ENCODE measurements at places on chromosomes 4 and X.

DNA sequence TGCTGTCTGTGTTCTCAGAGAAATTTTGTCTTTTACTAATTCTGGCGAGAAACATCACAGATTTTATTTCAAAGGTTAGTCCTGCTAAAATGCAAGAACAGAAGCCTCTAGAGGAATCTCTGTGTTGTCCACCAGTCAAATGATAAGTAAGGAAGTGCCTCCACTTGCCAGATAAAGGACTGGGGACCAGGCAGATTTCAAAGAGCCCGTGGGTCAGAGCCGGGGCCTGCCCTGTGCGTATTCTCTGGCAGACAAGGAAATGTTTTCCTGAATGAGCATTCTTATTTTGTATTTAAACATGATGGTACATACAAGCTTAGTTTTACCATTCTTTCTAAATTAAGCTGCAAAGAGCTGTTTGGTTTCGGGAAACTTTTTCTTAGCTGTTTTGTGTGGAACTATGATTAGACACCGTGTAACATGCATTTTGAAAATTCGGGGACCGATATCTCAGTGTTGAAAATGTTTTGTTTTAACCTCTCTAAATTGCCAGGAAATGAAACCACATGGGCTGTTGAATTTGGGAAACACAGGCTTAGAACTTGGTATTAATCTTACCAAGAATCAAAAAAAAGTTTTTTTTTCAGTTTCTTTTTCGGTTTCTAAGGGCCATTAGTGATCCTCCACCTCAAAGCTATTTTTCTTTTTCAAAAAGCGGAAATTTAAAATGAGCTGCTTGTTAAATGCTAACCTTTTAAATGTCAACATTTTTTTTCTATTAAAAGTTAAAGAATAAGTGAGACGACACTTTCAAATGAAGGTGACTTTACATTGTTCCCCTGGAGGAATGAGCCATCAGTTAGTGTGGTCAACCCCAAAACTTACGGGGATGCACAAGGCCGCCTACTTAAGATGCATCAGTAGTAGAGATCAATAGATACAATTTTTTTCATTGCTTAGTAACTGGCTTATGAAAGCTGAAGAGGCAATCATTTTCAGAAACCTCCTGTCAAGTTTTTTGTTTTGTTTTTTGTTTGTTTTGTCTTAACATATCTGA is 89.6 kb upstream of the MTM1 start:
- DNase-seq, result no peak

- no peak for DNase-seq
Observed at GRCh38 chr4:48896845-48897244, 9.7 kb downstream of the OCIAD2 start.

GRCh38 chr4:64598066-64598465 is 188.8 kb upstream of the TECRL start:
- DNase-seq, result no peak

GRCh38 chr4:184397516-184398163 is 76.7 kb downstream of the IRF2 start:
- DNase-seq, result no peak

- DNase-seq, result no peak
Observed at GRCh38 chrX:17590892-17591740, 146.2 kb upstream of the SCML1 start.

GRCh38 chr4:183443655-183444213 is 702 bp upstream of the CDKN2AIP start:
- no peak for DNase-seq

DNA sequence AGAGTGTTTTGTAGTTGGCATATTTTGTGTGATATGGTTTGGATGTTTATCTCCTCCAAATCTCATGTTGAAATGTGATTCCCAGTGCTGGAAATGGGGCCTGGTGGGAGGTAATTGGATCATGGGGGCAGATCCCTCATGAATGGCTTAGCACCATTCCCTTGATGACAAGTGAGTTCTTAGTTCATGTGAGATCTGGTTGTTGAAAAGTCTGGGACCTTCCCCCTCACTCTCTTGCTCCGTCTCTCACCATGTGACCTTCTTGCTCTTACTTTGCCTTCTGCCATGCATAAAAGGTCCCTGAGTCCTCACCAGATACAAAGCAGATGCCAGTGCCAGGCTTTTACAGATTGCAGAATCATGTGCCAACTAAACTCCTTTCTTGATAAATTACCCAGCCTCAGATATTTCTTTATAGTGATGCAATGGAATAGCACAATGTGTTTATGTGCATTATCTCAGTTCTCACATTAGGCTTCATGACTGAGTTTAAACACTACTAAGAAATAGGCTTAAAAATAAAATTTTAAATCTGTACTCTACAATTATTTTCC is 1348.8 kb downstream of the STIM2 start:
- no peak for DNase-seq

GRCh38 chr4:31714238-31714637 is 994.1 kb downstream of the PCDH7 start:
- no peak for DNase-seq

DNA sequence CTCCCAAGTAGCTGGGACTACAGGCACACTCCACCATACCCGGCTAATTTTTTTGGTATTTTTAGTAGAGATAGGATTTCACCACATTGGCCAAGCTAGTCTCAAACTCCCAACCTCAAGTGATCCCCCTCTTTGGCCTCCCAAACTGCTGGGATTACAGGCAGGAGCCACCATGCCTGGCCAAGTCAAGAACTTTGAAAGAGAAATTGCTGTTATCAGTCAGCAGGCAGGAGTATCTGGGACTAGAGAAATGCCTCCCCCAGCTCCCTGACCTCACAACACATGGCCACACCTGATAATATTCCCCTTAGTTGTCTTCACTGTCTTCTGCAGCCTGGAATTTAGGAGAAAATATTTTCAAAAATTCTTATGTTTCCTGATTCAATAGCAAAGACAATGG is 7.4 kb downstream of the TXK start:
- DNase-seq, result no peak

- DNase-seq, result no peak
Observed at GRCh38 chrX:54633641-54634040, 103.6 kb downstream of the GNL3L start.

GRCh38 chr4:526189-526909 is 27.3 kb downstream of the PIGG start:
- no peak for DNase-seq

DNA sequence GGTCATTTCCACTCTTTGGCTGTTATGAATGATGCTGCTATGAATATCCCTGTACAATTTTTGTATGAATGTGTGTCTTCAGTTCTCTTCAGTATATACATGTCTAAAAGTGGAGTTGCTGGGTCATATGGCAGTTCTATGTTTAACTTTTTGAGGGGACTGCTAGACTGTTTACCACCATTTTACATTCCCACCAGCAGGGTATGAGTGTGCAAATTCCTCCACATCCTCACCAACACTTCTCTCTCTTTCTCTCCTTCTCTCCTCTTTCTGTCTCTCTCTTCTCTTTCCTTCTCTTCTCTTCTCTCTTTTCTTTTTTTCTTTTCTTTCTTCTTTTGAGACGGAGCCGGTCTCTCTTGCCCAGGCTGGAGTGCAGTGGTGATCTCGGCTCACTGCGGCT is 7.8 kb downstream of the WWC2 start:
- no peak for DNase-seq

DNA sequence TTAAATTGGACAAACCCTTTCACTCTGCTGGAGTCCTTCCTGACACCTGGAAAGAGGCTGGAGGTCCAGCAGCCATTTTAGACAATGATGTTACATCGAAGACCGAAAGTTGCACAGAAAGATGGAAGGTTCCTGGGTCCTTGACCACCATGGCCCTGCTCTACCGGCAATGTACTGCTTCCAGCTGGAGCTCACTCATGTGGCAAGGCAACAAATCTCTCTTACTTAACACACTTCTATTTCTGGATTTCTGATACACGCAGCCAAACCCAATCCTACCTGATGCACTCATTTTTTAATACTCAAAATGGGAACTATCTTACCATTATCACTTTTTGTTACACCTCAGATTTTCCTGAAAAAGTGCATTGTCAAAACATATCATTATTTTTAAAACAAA is 33.1 kb downstream of the DMD start:
- no peak for DNase-seq

DNA sequence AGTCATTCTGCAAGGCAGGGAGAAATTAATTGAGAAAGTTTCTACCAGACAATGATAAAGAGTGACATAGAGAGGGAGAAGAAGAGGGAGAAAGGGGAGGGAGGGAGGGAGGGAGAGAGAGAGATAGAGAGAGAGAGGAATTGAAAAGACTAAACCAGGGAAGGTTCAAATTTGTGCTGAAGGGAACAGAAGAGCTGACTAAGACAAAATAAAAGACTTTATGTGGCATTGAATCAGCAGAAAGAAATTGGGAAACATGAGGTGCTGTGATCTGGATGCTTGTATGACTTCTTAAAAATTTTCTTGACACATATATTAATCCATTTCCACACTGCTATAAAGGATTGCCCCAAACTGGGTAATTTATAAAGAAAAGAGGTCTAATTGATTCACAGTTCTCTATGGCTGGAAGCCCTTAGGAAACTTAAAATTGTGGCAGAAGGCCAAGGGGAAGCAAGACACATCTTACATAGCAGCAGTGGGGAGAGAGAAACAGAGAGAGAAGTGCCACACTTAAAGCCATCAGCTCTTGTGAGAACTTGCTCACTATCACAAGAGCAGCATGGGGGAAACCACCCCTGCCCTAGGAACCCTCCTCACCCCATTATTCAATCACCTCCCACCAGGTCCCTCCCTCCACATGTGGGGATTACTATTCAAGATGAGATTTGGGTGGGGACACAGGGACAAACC is 13.5 kb upstream of the CXCL6 start:
- no peak for DNase-seq

- DNase-seq, result no peak
Observed at GRCh38 chr4:47010912-47011446, 17.6 kb upstream of the GABRA4 start.

DNA sequence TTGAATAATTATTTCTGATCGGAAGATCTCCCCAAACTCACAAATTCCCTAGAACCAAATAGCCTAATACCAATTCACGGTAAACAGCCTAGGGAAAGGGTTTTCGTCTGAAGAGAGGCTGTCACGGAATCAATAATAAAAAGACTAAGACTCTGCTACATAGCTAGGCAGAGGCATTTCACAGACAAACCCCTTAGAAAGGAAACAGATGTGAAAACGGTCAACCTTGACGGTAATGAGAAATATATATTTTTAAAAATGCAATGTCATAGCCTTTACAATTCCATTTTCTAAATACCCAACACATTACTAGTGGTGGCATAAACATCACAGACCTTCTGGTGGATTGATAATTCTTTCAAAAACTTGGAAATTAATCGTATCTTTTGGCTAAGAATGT is 28.4 kb downstream of the PROM1 start:
- no peak for DNase-seq

DNA sequence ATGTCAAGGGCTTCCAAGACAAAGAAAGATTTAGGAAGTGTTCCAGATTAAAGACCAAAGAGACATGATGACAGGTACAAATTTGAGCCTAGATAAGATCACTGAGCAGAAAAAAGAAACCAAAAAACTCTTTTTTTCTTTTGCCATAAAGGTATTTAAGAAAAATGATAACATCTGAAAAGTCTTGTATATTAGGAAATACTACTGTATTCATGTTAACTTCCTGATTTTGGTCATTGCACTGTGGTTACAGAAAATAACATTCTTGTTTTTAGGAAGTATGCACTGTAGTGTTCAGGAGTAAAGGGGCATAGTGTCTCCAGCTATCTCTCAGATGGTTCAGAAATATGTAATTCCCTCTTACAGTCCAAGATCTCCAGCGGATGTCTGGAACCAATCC is 37.1 kb downstream of the RWDD4 start:
- no peak for DNase-seq

DNA sequence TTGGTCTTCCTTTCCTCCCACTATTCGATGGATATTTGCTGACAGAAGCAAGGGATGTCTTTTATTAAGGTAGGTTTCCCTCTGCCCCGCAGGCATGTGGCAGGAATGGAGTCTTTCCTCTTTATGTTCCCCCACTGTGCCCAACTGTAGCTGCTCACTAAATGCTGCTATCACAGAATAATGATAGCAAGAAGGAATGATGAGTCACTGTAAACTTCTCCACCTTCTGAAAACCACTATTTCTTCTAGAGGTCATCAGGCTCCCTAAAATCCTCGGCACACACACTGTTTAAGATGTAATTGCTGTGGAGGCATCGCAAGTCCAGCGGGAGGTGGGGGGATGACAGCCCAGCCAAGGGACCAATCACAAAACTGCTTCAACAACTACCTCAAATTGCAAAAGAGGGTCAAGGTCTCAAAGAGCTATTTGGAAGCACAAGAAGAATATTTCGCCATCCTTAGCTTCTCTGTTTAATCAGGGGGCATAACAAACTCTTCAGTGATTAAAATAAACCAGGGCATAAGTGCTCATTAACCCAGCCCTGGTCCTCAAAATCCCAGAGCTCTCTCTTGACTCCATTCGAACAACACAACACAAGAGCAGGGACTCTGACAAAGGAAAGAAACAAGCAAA is 13.9 kb downstream of the QDPR start:
- no peak for DNase-seq

DNA sequence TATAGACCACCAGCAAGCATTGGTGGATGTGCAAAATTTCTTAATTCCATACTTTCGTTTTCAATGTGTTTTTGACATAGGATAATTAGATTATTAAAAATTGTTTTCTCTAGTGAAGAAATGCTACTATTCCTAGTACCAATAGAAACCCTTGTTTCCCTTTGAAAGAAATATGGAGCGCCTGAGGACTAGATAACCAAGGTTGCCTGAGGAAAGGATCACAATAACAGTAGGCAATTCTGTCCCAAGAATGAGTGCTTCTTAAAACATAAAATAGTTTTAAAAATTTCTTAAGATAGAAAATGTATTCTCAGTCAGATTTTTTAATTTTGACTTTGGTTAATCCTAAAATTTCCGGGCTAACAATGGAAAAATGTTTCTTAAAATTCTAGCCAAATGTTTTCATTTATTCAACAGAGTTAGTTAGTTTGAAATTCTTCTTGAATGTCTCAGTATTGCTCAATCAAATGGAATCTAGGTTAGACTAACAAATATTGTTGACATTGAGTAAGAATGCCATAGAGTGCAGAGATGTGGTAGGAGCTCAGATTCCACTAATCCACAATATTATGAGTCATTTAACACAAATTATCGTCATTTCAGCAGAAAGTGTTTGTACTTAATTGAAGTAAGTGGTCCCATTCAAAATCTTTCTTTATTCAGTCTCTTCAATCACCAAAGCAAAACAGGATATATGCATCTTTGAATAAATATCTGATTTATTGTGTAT is 666.0 kb downstream of the GRID2 start:
- DNase-seq, result peak; percentile 95

GRCh38 chrX:109720947-109721346 is 12.1 kb downstream of the ACSL4 start:
- DNase-seq, result no peak
